Hepatocyte (in vitro differentiated cells): ENCODE measurements at places on chromosomes 12 and 14.

DNA sequence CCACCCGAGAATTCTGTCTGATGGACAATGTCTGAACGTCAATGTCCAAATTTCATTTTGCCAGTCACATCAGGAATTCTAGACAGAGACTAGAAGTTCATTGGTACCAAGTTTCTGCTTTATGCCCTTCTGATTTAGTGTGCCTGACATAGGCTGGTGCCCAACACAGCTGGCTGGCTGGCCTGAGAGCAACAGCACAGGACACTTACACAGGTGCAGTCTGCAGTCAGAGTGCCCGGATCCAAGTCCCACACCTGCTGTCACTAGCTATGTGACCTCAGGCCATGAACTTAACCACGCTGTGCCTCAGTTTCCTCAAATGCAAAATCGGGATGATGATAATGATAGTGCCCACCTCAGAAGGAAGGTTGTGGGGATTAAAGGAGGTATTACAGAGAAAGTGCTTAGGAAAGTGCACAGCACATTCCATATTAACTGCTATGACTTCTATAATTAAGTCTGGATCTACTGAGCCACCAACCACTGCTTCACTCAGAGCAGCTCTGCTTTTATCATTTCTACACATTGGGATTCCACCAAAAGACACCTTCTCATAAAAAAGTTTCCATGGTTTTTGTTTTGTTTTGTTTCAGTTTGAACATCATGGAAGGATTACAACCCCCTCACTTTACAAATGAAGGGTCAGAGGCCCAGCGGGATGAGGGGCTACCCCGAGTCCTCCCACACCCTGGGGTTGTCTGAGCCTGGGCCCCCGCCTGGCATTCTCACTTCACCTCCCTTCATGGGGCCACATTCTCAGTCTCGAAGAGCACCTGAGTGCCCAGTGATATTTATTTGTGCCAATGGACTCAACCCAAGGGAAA is 168.8 kb upstream of the BCL2L14 start:
- H3K4me3 ChIP-seq: no peak overlapping the region
- H3K4me1 ChIP-seq: no peaks in the 10 kb centered on the region
- no peak overlapping the region for H3K27ac ChIP-seq
- no peaks in the 10 kb centered on the region for H3K36me3 ChIP-seq
- DNase-seq: no peak
- no peaks in the 10 kb centered on the region for H3K27me3 ChIP-seq

DNA sequence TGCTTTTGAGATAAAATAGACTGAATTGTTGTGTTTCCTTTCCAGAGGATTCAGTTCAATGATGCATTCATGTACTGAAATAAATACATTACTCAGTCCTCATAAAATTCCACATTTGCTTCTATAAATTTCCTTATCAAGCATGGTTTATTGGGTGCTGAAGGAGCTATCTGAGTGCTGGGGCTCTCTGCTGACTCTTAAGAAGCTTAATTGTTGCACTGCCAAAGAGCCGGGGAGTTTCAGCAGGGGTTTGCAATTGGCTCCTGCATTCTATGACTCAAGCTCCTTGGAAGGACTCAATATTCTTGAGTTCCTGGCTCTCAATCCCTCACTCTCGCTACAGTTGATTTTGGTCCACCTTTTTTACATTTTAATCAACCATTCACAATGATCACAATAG is 69.8 kb upstream of the PYGL start:
- no peak overlapping the region for H3K27ac ChIP-seq
- H3K4me3 ChIP-seq: no peak overlapping the region

GRCh38 chr12:52199294-52199919 is 7.6 kb upstream of the KRT80 start:
- H3K27me3 ChIP-seq: no peaks in the 10 kb centered on the region
- no peak for DNase-seq
- peaks cover 25% of the 10 kb centered on the region for H3K4me1 ChIP-seq
- no peak overlapping the region for H3K27ac ChIP-seq
- no peaks in the 10 kb centered on the region for H3K36me3 ChIP-seq
- H3K4me3 ChIP-seq: no peak overlapping the region

GRCh38 chr12:100793182-100793581 is 1.4 kb upstream of the ANO4 start:
- H3K36me3 ChIP-seq: no peaks in the 10 kb centered on the region
- H3K27ac ChIP-seq: no peak overlapping the region
- H3K4me3 ChIP-seq: no peak overlapping the region
- DNase-seq: no peak

GRCh38 chr14:92004062-92004461 is 35.8 kb downstream of the TRIP11 start:
- DNase-seq: no peak
- H3K4me3 ChIP-seq: no peak overlapping the region
- no peaks in the 10 kb centered on the region for H3K4me1 ChIP-seq
- H3K27ac ChIP-seq: no peak overlapping the region

- no peaks in the 10 kb centered on the region for H3K36me3 ChIP-seq
- DNase-seq: no peak
- H3K4me3 ChIP-seq: no peak overlapping the region
- no peaks in the 10 kb centered on the region for H3K4me1 ChIP-seq
- H3K27ac ChIP-seq: no peak overlapping the region
- H3K27me3 ChIP-seq: no peaks in the 10 kb centered on the region
Observed at GRCh38 chr12:39224971-39225370, 217.9 kb downstream of the KIF21A start.

GRCh38 chr14:50447461-50447860 is 50.8 kb upstream of the CDKL1 start:
- H3K4me3 ChIP-seq: no peak overlapping the region
- H3K27ac ChIP-seq: no peak overlapping the region
- no peaks in the 10 kb centered on the region for H3K27me3 ChIP-seq
- no peaks in the 10 kb centered on the region for H3K4me1 ChIP-seq
- DNase-seq: no peak

DNA sequence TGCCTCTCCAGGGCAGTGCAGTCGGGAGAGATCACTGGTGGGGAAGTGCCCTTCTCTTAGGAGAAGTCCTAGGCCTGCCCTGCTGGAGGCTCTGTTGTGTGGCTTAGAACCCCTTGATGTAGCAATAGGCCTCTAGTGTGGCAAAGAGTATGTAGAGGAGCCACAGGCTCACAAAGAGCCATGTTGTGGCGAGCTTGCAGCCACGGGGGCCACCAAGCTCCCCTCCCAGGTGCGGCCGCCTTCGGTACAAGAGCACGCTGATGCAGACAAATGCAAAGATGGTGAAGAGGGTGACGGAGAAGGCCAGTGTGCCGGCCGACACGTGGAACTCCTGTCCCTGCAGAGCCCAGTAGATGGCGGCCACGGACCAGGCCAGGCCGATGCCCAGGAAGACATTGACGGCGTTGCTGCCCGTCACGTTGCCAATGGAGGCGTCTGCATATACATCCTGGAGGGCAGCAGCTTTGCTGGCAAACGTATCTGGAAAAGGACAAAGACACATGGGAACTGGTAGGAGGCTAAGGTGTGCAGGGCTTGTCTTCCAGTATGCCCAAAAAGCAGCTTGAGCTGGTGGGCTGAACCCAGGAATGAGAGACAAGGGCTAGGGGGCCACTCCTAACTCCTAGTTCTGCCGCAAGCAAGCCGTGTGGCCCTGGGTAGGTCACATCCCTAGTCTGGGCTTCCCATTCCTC is 142.8 kb downstream of the SLC8A3 start:
- no peak overlapping the region for H3K27ac ChIP-seq
- DNase-seq: peak; percentile 88
- H3K27me3 ChIP-seq: no peaks in the 10 kb centered on the region
- no peaks in the 10 kb centered on the region for H3K36me3 ChIP-seq
- no peak overlapping the region for H3K4me3 ChIP-seq
- H3K4me1 ChIP-seq: peaks cover 8% of the 10 kb centered on the region

DNA sequence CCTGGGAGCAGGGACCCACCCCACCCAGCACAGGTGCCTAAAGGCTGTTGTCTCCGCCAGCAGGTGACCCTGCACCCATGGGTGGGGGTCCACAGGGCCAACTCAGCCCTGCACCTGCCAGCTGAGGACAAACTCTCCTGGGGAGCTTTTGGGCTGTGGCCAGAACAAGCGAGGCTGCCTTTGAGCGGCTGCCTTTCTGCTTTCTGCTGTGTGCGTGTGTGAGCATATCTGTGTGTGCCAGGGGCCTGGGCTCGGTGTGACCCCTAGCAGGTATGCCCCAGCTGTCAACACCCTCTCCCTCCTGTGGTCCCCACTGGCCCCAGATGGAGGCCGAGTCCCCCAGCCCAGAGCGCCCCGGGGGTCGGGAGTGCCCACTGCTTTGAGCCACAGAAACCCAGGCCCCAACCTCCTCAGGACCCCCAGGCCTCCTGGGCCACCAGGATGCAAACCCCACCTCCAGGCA is 25.9 kb upstream of the GPR132 start:
- peak overlapping the region; percentile 100 for H3K27ac ChIP-seq
- no peaks in the 10 kb centered on the region for H3K27me3 ChIP-seq
- peaks cover 50% of the 10 kb centered on the region for H3K4me1 ChIP-seq
- no peaks in the 10 kb centered on the region for H3K36me3 ChIP-seq
- no peak for DNase-seq

- H3K27me3 ChIP-seq: peaks cover 88% of the 10 kb centered on the region
- no peaks in the 10 kb centered on the region for H3K36me3 ChIP-seq
Observed at GRCh38 chr12:53981634-53982565, 3.0 kb upstream of the HOXC10 start.

GRCh38 chr12:72102150-72102549 is 163.5 kb downstream of the TPH2 start:
- DNase-seq: no peak
- H3K27ac ChIP-seq: no peak overlapping the region
